ENCODE measurements at places on chromosomes 1 and 21.

GRCh38 chr1:234062166-234062565 is 157.7 kb downstream of the SLC35F3 start:
- no peak for DNase-seq

GRCh38 chr1:85030536-85030935 is 17.8 kb downstream of the MCOLN3 start:
- no peak for DNase-seq

DNA sequence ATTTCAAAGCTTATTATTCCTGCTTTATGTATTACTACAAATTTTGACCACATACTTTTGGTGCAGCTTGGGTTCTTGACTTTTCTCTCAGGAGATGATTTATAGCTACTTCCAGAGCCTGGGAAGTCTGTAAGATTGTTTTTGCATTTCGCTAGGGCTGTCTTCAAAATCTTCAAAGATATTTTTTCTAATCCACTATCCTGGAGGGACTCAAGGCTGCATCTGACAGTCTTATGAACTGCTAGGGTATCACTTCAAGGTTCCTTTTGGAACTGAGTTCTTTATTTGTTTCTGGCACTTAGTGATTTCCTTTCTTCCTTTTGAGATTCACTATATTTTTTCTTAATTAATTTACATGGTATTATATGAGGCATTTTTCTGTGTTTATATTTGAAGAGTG is 90.0 kb upstream of the LYPLAL1 start:
- DNase-seq: no peak

- DNase-seq: no peak
These were observed 1.1 kb upstream of the BACE2 start for GRCh38 chr21:41166884-41167283.

DNA sequence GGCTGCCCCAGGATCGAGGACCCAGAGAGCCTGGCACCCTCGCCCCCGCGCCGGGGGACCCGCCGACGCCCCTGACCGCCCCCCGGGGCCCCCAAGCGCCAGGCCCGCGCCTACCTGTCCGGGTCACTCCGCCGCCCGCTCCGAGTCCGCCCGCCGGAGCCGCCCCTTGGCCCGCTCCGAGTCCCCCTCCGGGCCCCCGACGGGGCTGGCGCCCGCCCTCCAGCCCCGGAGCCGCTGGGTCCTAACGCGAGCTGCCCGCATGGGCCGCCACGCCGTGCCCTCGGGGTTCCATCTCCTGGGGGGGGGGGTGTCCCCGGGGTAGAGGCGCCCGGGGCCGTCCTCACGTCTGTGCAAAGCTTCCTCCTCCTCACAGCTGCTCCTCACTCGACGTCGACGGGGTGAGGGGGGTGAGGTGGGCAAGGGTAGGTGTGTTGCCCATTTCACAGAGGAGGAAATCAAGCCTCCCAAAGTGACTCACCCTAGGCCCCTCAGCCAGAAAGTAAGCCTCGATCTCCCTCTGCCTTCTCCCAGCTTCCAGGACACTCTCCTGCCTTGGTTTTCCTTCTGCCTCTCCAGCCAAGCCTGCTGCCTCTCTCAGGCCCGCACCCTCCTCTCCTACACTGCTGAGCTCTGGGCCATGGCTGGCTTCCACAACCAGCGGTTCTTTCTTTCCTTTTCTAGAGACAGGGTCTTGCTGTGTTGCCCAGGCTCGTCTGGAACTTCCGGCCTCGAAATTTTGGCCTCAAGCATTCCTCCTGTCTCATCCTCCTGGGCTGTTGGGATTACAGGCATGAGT is at the start of gene MFAP2:
MFAP2 (minus strand) TSS at position 148 of the 796 bp plus-strand sequence. CDS start 2,347 bp downstream, outside the sequence.
- no peak for DNase-seq

DNA sequence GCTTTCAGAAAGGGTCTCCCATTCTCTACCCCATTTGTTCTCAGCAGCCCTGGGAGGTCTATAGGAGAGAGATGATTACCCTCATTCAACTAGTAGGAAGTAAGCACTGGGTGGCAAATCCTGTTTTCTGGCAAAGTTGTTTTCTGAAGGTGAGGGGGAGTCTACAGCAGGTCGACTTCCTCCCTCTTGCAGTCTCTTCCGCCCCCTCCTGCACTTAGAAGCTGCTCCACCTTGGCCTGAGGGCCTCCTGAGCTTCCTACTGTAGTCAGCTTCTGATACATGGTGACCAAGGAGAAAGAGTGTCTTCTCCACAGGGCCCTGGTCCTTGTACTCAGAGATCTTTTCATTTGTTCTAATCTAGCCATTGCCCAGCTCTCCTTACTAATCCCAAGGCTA is 93.1 kb downstream of the RGL1 start:
- DNase-seq: no peak

GRCh38 chr1:28306301-28306949 is 22.4 kb upstream of the MED18 start:
- no peak for DNase-seq

DNA sequence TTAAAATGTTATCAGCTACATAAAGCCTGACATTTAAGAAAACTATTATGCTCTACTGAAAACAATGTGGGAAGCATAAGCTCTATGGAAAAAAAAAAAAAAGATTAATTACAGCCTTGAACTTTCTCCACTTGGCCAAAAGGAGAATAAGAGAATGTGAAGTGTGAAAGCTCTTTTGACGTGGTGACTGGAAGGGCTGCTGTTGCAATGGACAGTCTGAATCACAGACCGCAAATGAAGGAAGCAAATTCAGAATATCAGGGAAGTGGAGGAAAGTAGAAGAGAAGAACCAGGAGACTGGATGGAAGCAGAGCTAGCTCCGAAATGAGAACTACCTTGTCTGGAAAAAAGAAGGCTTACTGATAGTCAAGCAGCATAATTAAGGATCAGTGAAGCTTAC is 106.8 kb downstream of the AK5 start:
- no peak for DNase-seq

GRCh38 chr1:226954777-226955176 is 14.7 kb downstream of the COQ8A start:
- no peak for DNase-seq

- no peak for DNase-seq
These were observed 33.1 kb downstream of the THRAP3 start for GRCh38 chr1:36257375-36257767.

- DNase-seq: peak; percentile 86
These were observed 734.2 kb upstream of the ADAMTS5 start for GRCh38 chr21:27700974-27701614.

DNA sequence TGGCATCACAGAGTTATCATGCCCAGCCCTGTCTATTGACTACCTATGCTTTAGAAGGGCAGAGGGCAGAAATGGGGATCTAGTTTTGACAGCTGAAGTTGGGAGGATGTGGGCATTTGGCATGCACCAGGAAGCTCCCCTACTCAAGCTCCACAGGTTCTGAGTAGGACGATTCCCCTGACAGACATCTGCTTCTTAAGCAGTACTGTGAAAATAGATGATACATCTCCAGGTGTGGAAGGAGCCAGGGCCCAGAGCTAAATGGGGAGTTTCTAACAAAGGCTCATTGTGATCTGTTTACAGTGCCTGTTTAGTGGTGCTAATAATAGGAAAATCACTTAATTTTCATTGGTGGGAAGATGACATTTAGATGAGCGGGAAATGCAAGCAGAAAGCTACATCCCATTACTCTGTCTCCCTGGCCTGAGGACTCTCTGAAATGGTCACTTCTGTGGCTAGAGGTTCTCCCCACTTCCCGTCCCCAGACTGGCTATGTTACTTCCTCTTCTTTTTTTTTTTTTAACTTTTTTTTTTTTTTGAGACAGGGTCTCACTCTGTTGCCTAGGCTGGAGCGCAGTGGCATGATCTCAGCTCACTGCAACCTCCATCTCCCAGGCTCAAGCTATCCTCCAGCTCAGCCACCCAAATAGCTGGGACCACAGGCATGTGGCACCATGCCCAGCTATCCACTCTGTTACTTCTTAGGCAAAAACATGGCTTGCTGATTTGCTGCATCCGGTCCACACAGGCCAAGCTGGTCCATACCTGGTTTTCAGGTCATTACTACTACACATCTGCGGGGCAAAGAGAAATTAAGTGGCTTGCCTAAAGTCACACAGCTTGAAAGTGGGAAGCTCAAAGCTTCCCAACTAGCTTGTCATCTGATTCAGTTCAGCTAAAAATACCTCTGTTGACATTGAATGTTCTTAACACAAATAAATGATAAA is 23.2 kb upstream of the CNIH3 start:
- no peak for DNase-seq

DNA sequence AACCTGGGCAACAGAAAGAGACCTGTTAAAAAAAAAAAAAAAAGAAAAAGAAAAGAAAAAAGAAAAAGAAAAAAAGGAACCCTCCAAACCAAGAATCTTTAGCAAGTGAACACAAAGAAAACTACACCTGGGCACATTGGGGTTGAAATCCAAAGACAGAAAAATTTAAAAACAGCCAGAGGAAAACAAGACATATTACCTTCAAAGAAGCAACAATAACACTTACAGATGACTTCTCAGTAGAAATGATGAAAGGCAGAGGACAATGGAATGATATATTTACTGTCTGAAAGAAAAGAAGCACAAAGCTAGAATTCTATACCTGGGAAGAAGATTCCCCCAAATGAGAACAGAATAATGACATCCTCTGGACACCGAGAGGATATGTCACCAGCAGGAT is 2.7 kb upstream of the KRTAP10-1 start:
- DNase-seq: no peak

- DNase-seq: no peak
These were observed 11.4 kb downstream of the COQ8A start for GRCh38 chr1:226951286-226952117.

- no peak for DNase-seq
These were observed 163.9 kb upstream of the DPT start for GRCh38 chr1:168892931-168893330.

GRCh38 chr1:50175719-50176639 is 67.3 kb downstream of the ELAVL4 start:
- DNase-seq: peak; percentile 5

DNA sequence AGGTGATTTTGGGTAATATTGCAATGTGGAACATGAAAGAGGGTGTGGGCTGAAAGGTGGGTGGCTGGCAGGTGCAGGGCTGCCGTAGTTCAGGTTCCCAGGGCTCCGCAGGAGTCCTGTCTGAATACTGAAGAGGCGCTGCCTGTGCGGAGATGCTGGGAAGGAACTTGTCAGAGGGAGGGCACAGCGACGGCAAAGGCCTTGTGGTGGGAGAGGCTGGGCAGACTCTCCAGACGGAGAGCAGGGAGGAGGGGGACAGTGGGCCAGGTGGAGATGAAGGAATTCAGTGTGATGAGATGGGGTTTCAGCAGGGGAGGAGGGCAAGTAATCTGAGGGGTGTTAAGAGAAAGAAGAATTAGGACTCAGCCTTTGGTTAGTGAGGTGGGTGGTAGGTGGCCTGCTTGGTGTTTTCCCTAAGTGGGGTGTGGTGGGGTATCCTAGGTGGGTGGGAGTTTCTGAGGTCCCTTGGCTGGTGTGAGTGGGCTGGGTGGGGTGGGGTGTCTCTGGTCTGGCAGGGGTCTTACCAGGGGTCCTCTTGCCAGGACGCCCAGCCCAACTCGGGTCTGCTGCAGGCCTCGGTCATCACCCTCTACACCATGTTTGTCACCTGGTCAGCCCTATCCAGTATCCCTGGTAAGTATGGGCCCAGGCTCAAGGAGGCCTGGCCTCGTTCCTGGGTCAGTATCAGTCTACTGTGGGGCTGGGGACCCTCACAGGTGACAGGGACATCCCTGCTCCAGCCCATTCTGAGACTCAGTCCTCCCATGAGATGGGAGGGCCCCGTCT is 15.6 kb downstream of the SERINC2 start:
- no peak for DNase-seq

DNA sequence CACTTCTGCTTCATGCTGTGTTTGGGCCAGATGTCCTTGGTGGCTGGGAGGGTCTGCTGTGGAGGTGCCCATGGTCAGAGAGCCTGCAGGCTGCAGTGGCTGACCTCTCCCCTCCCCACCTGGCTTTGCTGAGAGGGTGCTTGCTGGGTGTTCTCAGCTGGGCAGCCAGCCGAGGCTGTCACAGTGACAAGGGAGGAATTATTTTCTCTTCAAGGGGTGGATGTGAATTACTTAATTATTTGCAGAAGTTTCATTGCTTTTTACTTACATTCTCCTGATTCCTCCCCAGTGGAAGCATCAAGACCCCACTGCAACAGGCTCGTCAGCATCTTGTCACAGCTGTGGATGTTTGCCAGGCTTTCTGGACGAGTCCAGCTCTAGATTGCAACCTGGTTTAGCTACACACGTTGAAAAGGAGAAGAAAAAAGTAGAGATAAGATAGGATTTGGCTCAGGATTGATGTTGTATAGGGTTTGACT is 70.3 kb downstream of the GALNT2 start:
- no peak for DNase-seq

- DNase-seq: no peak
These were observed 11.6 kb upstream of the ETS2 start for GRCh38 chr21:38793926-38794713.

DNA sequence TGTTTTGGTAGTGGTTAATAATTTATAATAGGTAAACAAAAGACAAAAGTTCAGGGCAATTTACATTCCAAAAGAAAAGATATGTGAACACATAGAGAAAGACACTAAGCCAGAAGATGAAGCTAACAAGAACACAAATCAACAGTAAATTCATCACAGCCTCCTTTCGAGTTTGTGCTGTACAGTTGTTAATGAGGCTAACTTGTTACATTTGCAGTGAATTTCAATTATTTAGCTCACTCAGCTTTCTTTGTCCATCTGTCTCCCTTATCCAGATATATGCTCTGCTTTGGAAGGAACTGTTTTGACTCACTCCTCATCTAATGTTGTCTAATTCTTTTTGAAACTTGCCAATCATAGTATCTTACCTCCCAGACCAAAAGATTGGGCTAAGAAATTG is 423.3 kb upstream of the OLFM3 start:
- no peak for DNase-seq

- no peak for DNase-seq
These were observed 3.1 kb downstream of the GNG4 start for GRCh38 chr1:235646463-235646862.

DNA sequence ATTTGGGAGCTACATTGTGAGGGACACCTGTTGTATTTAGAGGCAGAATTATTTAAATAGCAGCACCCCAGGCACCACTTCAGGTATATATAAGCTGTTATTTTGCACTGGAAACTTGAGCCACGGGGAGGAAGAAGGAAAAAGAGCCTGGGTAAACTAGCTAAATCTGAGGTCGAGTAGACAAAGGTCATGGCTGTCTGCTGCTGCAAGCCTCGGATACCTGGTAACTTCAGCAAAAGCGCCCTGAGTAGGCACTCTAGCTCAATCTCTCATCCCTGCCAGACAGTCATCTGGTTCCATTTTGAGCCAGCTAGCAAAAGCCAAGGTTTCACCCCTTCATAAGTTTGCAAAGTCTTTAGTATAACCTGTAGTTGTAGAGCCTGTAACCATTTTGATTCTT is 101.9 kb upstream of the ZNF644 start:
- DNase-seq: no peak
